Umbilical cord (tissue), 2 donors: ENCODE measurements at places on chromosomes 11 and 22.

DNA sequence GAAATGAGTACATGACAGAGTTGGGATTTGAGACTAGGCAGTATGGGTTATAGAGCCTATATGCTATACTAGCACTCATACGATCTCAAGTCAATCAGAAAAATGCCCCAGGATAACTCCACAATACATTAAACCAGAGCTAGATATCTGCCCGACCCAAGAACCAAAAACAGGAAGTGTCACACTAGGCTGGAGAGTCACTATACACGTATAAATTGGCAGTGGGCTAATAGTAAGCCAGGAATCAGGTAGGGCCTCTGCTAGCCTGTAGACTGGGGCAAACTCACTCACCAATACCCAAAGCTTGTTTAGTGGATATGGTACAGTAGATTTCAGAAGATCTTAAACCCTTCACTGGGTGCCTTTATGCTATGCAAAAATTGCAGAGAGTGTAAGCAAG, 16.2 kb upstream of the EIF4G2 start:
- no peak for DNase-seq

DNA sequence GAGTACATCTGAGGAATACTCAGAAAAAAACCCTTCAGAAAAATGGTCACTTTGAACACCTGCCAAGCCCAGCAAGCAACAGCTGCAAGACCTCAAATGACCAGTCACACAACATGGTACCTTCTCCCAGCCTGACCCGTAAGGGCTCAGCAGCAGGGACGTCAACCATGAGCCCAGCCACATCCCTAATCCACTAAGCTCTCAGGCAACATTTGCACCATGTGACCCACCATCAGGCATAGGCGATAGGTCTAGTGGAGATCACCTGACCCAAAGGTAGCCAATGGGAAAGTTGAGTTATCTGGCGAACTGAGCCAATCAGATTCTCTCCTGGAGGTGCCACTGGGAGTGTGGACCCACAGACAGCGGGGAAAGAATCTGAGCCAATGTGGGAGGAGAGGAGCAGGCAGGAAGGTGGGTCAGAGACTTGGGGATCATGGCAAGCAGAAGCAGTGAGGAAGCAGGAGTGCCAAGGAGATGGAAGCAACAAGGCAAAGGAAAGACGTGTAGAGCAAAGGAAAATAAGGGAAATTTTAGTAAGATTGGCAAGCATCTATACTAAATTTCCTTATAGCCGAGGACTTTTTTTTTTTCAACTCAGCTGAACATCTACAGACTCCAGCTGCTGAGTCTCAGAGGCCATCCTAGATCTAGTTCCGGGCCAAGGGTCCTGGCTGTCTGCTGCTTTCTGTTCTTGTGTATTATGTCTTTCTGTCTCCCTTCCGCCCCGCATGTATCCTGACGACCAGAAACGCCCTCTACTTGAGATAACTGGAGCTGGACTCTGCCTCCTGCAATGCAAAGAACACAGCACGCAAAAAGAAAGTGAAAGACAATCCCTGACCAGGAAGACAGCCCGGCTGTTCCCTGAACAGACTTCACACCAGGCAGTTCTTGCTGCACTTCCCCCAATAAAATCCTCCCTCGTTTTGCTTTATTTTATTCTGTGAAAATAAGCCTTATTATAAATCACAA, 11.0 kb upstream of the PLAAT2 start:
- peak; percentile 85 for DNase-seq

- DNase-seq = no peak
Observed at GRCh38 chr11:67564230-67564629, 19.4 kb upstream of the GSTP1 start.

GRCh38 chr11:94511932-94512781, at the start of gene C11orf97:
TSS of gene C11orf97 (plus strand) at chr11:94512461. CDS start at chr11:94512529, 68 bp downstream.
- peak; percentile 65 for DNase-seq

GRCh38 chr11:72514331-72514730, 80.0 kb upstream of the CLPB start:
- no peak for DNase-seq

DNA sequence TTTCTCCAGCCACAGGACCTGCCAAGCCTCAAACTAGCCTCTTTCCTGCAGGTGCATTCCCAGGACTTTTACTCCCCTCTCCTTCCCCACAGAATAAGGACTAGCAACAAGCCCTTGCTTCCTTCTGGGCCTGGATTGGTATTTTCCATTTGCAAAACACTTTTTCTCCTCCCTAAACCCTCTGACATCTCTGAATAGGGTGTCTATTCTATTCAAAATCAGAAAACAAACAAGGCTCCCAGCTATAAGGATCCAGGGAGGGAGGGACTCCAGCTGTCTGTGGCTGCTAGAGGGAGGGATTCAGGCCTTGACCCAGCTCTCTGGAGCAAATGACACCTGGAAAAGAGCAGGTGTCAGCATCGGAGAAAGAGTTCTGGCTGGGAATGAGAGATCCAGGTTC, 168.5 kb upstream of the BDNF start:
- DNase-seq = no peak

- DNase-seq = no peak
Observed at GRCh38 chr11:102196816-102197215, 86.6 kb downstream of the YAP1 start.

DNA sequence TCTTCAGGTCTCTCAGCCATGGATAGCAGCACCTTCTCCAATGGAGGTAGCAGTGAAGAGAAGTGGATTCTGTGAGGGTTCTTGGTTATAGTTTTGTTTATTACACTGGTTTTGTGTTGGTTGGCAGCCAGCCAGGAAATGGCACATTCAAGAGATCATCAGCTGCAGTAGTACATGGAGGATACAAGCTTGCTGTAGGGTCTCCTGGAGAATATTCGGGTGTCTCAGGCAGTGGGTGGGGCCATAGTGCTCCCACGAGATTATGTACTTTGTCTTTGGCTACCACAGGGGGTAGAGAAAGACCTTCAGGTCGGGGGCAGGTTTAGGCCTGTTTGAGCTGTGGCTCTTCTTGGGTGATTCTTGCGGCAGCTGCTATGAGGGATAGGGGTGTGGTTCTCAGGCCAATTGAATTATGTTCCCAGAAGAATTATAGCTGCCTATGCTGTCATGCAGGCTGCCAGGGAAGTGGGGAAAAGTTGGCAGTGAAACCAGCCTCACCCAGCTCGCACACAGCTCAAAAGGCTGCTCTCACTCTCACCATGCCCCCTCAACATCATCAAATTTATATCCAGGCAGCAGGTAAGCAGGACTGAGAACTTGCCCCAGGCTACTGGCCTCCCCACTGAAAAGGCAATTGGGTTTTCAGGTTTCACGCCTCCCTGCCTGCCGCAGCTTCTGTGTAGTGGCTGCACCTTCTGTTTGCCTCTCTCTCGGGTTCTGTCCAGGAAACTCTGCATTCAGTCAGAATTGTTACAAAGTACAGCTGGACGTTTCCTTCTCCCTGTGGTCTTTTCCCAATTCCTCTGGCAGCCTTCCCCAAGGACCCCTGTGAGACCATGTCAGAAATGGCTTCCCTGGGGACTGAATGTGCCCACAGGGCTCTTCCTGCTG, 435.5 kb downstream of the LUZP2 start:
- no peak for DNase-seq

- no peak for DNase-seq
Observed at GRCh38 chr11:47506795-47507562, 46.0 kb downstream of the CELF1 start.
